Stimulated activated naive CD8-positive, alpha-beta T cell treated with anti-CD3 and anti-CD28 coated beads, Interleukin-15, Interleukin-2, amounts not matched to agents 100 U/mL and 50 U/mL, for 24 hours (primary cell): ENCODE measurements at places on chromosomes 2 and 18.
A peak's percentile ranks its signal among the peaks of the same experiment; 100 is the strongest.

DNA sequence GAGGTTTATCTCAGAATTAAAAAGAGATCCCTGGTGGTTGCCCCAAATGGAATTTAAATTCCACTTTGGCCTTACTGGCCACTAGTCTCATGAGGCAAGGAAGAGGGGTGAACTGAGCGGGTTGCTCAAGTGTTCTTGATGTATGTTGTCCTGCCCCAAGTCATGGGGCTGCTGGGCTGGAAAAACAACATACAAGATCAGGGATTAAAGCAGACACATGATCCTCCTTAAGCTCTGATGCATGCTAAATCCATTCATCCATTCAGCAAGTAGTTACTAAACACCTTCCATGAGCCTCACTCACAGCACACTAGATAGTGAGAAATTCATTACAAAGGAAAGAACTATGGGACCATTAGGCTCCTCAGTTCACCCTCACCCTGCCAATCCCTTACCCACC, 196.3 kb downstream of the MREG start:
- no peak for DNase-seq

GRCh38 chr2:234031207-234031606, 19.3 kb upstream of the SPP2 start:
- no peak for DNase-seq

- DNase-seq = no peak
Observed at GRCh38 chr2:164453656-164454305, 167.5 kb downstream of the GRB14 start.

- no peak for DNase-seq
Observed at GRCh38 chr2:228688007-228688645, 506.6 kb upstream of the SPHKAP start.

DNA sequence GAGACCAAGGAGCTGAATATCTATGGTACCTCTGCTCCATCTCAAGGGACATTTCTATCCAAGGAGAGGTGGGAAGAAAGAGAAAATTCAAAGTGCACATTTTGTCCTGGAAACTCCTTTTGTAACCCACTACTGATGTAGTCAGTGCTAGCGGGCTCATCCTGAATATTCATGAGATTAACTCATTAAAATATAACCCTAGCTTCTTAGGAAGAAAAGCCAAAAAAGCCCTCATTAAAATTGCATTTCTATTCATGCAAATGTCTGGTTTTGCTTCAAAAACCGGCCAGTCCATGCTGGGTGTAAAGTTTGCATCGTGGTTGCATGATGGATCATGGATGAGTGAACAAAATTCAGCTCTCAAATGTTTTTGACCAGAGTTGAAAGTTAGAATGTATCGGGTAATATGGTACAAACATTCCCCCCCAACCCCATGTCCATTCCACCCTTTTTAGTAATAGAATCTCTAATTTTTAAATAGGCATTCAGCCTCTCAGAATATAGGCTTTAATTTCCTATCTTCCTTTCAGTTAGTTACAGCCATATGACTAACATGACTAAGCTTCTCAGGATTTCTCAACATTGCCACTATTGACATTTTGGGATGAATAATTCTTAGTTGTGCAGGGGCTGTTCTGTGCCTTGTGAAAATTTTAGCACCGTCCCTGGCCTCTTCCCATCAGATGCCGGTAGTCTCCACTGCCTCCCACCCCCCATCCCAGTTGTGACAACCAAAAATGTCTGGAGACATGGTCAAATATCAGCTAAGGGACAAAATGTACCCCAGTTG, 104.2 kb upstream of the RND3 start:
- DNase-seq = no peak

- DNase-seq = no peak
Observed at GRCh38 chr2:108194409-108195132, 45.2 kb upstream of the SULT1C3 start.

GRCh38 chr2:7567646-7568045, 650.4 kb downstream of the RNF144A start:
- DNase-seq = peak; percentile 50

DNA sequence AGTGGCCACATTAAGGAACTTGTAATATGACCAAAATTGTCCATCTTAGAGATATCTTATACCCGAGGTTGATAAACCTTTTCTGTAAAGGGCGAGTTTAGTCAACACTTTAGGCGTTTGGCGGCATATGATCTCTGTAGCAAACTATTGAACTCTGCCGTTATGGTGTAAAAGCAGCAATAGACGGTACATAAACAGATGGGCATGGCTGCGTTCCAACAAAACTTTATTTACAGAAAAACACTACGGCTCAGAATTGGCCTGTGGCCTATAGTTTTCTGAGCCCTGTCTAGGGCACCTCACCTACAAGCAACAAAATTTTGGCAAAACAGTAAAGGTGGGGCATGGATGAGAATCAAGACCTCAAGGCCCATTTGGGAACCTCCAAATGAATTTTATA, 121.9 kb upstream of the HAAO start:
- DNase-seq = no peak

DNA sequence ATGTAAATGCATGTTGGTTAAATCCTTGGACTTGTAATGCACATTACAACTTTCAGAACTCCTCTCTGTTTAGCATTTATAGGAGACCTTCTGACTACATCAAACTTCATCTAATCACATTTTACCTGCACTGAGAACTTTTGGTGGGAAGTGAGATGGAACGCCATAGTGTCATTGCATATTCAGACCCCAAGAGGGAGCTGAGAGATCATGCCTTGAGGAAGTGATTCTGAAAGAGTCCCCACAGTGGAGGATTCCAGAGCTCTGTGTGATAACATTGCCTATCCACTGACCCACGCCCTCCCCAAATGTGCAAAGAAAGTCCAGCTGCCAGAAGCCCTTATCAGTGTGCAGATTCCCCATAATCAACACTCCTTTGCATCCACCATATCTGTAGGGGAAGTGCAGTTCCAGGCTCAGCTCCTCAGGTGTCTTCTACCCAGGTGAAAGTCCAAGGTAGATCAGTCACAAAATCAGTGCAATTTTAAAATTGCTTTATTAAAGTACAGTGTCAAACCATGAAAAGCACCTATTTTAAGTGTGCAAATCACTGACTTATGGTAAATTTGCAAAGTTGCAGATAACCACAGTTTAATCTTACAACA, 212.4 kb downstream of the RPIA start:
- no peak for DNase-seq

DNA sequence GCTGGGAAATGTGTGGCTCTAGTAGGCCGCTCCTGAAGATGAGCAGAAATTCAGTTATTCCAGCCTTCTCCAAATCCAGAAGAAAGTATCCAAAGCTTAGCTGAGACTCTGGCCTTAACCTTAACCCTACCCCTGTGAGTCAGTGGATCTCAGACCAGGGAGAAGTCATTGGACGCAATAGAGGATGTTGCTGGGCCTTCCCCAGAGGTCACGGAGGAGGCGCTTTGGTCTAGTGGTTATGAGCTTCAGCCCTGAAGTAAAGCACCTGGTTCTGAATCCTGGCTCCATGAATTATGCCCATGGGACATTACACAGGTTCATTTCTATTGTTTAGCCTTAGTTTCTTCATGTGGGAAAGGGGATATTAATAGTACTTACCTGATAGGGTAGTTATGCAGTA, 24.0 kb downstream of the PKDCC start:
- no peak for DNase-seq

DNA sequence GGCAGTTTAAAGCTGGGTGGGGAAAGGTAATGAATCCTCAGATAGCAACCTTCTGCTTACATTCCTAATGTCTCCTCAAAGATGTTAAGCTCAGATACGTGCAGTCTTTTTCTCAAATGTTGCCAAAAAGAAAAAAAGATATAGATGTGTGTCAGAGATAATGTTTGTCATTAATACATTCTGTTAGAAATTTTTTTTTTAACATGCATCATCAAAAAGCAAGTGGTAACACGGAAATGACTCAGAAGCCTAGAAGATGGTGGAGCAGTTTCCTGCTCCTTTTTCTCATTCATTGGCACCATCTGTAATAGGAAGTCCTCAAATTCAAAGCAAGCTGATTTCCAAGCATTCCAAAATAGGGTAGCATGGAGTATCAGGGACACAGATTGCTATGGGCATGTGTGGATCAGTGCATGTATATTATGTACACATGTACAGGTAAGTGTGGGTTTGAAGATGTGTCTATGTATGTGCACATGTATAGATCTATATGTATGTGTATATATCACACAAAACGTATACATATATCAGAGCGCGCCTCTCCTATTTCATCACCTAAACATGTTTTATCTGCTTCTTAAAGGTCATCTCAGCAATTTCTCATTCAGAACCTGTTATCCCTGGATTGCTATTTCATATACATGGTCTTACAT, 79.9 kb upstream of the ITGB6 start:
- DNase-seq = no peak

GRCh38 chr18:28115149-28115550, 61.8 kb downstream of the CDH2 start:
- DNase-seq = no peak

- DNase-seq = peak; percentile 65
Observed at GRCh38 chr2:219509780-219510511, 4.3 kb upstream of the ASIC4 start.

GRCh38 chr18:38453880-38454279, 888.3 kb upstream of the CELF4 start:
- no peak for DNase-seq

DNA sequence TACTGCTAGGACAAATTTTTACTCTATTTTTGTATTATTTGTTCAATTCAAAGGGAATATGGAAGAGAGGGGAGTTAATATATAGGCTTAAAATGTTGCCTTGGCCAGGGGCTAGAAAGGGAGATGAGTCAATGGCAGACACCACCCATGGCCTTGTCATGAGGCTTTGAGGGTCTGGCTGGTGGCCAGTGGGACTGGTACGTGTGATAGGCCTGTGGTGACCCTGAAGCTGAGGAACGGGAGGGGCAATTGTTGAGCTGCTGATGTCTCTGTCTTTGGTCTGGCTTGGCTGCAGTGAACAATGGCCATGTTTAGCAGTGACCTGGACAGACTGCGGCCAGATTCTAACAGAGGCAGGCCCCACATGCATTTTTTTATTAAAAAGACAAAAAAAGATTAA, 18.5 kb downstream of the GKN1 start:
- no peak for DNase-seq

GRCh38 chr2:120571015-120571728, 164.5 kb upstream of the GLI2 start:
- no peak for DNase-seq

DNA sequence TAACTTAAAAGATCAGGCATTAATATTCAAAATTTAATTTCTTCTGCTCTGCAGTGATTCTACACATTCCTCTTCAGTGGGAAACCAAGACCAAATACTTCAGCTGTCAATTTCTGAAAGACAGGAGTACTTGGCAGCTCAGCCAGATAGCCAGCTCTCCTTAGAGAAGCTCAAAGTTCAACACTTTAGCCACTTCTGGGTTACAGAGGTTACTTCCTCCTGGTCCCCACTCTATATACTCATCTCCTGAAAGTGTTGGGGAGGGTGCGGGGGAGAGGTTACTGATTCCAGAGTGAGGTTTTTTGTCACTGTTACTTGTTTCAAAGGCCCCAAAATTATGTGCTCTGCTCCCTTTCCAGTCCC, 4.1 kb downstream of the CYTIP start:
- no peak for DNase-seq

DNA sequence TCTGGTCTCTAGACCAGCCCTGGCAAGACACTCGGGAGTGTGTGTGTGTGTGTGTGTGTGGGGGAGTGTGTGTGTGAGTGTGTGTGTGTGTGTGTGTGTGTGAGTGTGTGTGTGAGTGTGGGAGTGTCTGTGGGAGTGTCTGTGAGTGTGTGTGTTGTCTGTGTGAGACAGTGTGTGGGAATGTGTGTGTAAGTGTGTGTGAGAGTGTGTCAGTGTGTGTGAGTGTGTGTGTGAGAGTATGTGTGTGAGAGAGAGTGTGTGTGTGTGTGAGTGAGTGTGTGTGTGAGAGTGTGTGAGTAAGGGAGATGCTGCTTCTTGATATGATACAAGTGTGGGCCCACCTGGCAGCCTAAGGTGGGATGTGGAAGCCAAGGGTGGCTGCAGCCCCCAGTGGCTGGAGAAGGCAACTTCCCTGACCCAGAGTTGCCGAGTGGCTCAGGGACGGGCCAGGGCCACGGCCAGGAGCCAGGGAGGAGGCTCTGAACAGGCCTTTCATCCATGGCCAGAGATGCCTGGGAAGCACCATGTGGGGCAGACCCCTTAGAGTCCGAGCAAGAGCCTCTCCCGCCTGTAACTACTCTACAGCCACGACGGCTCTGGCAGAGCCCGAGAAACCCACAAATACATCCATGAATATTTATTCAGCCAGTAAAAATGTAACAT, 159.3 kb upstream of the MYCN start:
- no peak for DNase-seq
